ENCODE measurements at places on chromosomes 1 and 21. TPM values are rescaled to one million over a fixed set of nuclear protein-coding genes. Genes with fewer than 3 reads are reported as not detected.
A peak's percentile ranks its signal among the peaks of the same experiment; 100 is the strongest.

GBP7 gene
- not detected for total RNA-seq

KRTAP11-1 gene
- total RNA-seq: not detected

LRRC39 gene
- 6.3 TPM for total RNA-seq

TRAPPC10 gene
- 39.6 TPM for total RNA-seq

- DNase-seq: peak; percentile 89
- H3K36me3 ChIP-seq: no peaks in the 10 kb centered on the region
- H3K27me3 ChIP-seq: no peaks in the 10 kb centered on the region
- H3K4me3 ChIP-seq: peak overlapping the region; percentile 80
Measured at GRCh38 chr1:93680420-93681100, 1.1 kb downstream of the BCAR3 start.

GRCh38 chr21:29481641-29482040 lies 182.9 kb downstream of the BACH1 start:
- H3K36me3 ChIP-seq: no peaks in the 10 kb centered on the region
- peaks cover 2% of the 10 kb centered on the region for H3K4me1 ChIP-seq
- H3K27ac ChIP-seq: no peak overlapping the region
- no peak for DNase-seq
- no peak overlapping the region for H3K4me3 ChIP-seq
- no peaks in the 10 kb centered on the region for H3K27me3 ChIP-seq

GRCh38 chr1:110612060-110612745 lies 6.0 kb upstream of the KCNA2 start:
- H3K4me3 ChIP-seq: no peak overlapping the region
- H3K27me3 ChIP-seq: no peaks in the 10 kb centered on the region
- H3K36me3 ChIP-seq: no peaks in the 10 kb centered on the region
- peaks cover 2% of the 10 kb centered on the region for H3K4me1 ChIP-seq

DNA sequence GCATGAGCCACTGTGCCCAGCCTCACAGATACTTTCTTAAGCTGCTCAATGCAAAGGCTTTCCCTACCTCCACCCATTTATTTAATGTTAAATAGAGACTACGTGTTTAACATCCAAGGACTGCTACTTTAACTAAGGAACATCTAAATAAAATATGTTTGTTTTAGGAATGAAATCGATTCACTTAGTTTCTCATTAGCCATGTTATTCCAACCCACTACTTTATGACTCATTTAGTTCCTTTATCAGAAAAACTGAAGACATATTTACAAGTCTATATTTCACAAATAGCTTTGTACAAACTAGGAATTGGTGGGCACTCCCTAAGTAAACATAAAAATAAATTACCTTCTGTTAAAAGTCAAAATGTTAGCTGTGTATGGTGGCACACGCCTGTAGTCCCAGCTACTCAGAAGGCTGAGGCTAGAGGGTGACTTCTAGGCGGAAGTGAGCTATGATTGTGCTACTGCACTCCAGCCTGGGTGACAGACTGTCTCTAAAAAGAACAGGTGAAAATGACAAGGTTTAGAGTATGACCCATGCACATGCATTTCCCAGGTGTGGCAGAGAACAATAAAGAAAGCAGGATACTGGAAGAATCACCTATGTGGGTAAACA lies 39.9 kb upstream of the AK4 start:
- no peaks in the 10 kb centered on the region for H3K36me3 ChIP-seq
- no peak overlapping the region for H3K27ac ChIP-seq
- no peaks in the 10 kb centered on the region for H3K4me1 ChIP-seq
- H3K27me3 ChIP-seq: no peaks in the 10 kb centered on the region
- no peak overlapping the region for H3K4me3 ChIP-seq

DNA sequence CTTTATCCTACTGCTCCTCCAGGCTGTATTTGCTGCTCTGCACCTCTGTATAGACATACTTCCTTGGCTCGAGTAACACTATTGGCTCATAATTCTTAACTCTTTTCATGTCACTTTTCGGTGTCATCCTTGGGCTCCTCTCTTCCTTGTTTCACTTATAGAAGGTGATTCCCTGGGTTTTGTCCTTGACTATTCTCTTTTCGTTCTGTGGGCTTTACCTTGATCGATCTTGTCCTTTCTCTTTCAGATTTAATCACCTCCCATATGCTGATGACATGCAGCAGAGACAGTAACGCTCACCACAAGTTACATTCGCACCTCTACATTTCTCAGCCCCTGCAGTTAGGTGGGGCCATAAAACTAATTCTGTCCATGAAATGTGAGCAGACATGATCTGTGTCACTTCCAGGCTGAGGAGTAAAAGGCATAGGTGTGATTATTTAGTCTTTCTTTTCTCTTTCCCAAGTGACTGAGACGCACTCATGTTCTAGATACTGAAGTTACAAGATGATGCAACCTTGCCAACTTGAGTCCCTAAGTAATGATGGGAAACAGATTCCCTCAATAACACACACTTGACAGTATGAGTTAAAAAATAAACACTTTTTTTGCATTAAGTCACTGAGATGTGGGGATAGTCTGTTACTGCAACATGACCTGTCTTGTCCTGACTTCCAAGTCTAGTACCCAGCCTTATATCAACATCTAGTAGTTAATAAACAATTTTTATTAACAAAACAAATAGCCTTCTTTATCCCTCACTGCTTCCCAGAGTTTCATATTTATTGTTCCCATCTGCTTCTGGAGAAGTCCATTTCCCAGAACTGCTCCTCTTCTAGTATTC lies 49.9 kb upstream of the HAO2 start:
- no peaks in the 10 kb centered on the region for H3K4me1 ChIP-seq
- DNase-seq: no peak
- H3K27me3 ChIP-seq: no peaks in the 10 kb centered on the region
- no peak overlapping the region for H3K4me3 ChIP-seq
- no peak overlapping the region for H3K27ac ChIP-seq

DNA sequence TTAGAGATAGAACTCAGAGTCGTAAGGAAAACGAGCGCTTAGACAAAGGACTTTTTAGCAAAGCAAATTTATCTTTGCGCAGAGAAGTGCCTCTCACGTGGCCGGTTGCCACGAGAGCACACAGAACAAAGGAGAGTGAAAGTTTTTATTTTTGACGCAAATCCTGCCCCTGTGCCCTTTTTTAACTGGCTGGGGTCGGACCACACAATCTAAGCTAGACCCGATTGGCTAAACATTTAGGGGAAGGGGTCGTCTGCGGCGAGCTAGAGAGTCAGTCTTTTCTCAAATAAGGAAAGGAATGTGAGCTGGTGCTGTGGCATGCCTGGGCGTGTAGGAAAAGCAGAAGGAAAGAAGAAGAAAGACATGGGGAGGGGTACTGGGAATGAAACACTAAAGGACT lies 2.4 kb downstream of the KRTAP10-2 start:
- H3K27ac ChIP-seq: no peak overlapping the region
- H3K4me1 ChIP-seq: peaks cover 5% of the 10 kb centered on the region
- no peak overlapping the region for H3K4me3 ChIP-seq
- no peaks in the 10 kb centered on the region for H3K36me3 ChIP-seq

GRCh38 chr1:28815533-28816185 lies 3.7 kb downstream of the OPRD1 start:
- no peak overlapping the region for H3K4me3 ChIP-seq
- H3K4me1 ChIP-seq: no peaks in the 10 kb centered on the region
- no peaks in the 10 kb centered on the region for H3K36me3 ChIP-seq
- H3K27me3 ChIP-seq: no peaks in the 10 kb centered on the region

DNA sequence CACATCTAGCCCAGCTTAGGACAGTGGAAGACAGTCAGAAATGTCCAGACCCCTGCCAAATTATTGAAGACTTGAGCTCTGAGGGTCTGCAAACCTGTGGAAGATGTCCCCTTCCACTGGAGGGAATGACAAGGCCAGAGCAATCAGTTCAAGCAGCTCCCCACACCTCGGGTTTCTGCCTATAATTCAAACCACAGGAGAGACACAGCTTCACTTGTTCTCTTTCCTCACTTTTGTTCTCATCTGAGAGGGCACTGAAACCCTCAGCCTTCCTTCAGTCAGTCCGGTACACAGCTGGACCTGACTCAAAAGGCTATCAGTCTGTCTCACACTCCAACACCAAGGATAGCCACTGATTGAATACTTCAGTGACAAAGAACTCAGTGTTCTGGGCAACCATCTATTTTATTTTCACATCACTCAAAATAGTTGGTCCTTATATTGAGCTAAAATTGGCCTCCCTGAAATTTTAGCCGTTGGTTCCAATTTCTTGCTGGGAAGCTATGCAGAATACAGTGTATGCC lies 70.1 kb downstream of the TENT5C start:
- H3K4me1 ChIP-seq: no peaks in the 10 kb centered on the region
- H3K27me3 ChIP-seq: no peaks in the 10 kb centered on the region
- H3K36me3 ChIP-seq: no peaks in the 10 kb centered on the region
- H3K27ac ChIP-seq: no peak overlapping the region
- no peak overlapping the region for H3K4me3 ChIP-seq

All from upper lobe of left lung (tissue), 6 donors.